ENCODE measurements at places on chromosomes 3 and 15.
A peak's percentile ranks its signal among the peaks of the same experiment; 100 is the strongest.

GRCh38 chr3:172282850-172283249 lies 165.4 kb downstream of the GHSR start:
- no peak for DNase-seq

DNA sequence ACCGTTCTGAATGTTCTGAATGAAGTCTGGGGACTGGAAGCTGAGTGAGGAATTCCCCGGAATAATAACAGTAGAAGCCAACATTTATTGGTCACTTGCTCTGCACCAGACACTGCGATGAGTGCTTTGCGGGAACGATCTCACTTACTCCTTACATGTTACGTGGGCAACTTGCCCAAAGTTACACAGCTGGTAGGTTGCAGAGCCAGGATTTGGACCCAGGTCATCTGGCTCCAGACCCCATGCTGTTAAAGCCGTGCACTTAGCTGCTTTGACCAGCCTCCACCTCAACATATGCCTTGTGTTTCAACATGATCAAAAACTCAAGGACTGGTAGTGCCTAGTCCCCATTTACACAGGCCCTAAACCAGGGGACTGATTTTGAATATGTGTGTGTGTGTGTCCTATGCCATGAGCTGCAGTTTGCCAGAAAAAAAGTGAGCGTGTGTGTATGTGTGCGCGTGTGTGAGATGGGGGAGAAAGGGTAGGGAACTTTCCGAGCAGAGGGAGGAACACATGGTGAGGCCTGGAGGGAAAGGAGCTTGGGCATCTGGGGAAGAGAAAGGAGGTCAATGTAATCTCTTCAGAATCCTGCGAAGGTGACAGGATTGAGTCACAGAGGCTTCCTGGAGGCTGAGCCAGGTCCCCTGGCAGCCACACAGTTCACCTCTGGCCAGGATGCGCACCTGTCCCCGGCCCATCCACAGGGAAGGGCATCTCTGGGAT lies 28.9 kb downstream of the LINGO1 start:
- DNase-seq: no peak

GRCh38 chr3:101124125-101124524 lies 130.9 kb upstream of the ABI3BP start:
- no peak for DNase-seq

DNA sequence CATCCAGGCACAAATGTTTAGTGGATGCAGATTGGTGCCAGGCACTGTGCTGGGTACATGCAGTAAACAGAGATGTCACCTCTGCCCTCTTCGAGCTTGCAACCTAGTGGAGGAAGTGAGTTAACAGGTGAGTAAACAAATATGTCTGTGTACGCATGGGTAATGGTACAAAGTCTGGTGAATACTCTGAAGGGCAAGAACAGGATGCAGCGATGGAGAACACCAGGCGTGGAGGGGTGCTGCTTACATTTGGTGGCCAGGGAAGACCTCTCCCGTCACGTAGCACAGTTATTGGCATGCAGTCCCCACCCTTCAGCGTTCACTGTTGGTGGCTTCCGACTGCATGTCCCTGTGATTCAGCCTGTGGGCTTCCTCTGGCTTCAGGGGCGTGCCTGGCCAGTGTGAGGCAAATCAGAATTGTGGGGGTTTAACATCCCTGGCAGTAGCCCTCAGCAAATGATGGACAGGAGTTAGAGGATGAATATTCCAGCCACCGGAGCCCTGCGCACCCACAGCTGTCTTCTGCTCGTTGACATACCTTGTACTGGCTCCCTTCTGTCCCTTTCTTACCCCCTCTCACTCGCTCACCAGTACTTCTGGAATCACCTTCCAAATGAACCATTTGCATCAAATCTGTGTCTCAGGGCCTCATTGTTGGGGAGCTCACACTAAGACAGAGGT lies 9.1 kb upstream of the HDAC11 start:
- no peak for DNase-seq

GRCh38 chr15:38706956-38707355 lies 142.3 kb upstream of the RASGRP1 start:
- DNase-seq: no peak

DNA sequence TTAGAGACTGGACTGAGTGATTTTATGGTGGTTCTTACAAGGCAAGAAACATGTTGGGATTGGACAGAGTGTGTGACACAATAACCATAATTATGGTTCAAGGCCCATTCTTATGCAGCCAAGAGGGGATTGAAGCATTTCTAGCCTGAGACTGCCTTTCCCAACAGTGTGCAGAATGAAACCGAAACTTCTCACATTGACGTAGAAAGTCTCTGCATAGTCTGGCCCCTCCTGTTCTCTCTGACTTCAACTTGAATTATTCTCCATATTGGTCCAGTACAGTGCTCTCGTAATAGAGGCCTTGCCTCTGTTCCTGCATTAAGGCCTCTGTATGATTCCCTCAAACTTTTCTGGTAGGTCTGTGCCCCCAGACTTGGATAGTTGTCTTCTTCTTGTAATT lies 138.3 kb downstream of the DIPK2A start:
- no peak for DNase-seq

GRCh38 chr3:152232679-152233078 lies 36.0 kb upstream of the MBNL1 start:
- no peak for DNase-seq

- no peak for DNase-seq
Observed at GRCh38 chr3:39907981-39908380, 98.6 kb downstream of the MYRIP start.

DNA sequence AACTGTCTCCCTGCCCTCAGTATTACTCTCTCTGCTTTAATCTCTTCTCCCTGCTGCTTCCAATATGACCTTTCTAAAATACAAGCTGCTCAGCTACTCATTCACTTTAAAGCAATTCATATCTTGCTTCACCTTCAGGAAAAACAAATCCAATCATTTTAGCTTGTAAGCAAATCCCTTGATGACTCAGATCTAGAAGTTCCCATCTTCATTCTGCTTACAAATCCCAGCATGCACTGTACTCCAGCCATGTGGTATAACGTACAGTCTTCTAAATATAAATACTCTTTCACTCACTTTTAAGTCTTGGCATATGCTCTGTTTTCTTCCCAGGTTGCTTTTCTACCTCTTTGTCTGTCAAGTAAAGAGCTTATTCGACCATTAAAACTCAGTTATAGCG lies 1009.1 kb upstream of the SEMA6D start:
- no peak for DNase-seq

DNA sequence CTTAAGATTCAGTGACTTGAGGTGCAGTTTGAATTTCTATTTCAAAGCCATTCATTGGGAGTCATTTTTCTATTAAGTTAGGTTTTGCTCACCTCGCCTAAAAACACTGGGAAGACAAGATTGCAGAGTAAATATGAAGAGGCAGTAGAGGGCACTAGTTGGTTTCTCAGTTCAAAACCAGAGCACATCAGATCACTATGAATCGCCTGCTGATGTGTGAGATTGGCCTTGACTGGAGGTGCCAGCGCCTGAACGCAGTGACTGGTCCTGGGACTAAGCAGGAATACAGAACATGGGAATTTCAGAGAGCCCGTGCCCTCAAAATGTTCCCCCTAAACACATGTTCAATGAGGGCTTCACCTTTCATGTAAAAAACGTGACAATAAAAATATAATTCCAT lies 229.0 kb downstream of the ITPR1 start:
- no peak for DNase-seq

DNA sequence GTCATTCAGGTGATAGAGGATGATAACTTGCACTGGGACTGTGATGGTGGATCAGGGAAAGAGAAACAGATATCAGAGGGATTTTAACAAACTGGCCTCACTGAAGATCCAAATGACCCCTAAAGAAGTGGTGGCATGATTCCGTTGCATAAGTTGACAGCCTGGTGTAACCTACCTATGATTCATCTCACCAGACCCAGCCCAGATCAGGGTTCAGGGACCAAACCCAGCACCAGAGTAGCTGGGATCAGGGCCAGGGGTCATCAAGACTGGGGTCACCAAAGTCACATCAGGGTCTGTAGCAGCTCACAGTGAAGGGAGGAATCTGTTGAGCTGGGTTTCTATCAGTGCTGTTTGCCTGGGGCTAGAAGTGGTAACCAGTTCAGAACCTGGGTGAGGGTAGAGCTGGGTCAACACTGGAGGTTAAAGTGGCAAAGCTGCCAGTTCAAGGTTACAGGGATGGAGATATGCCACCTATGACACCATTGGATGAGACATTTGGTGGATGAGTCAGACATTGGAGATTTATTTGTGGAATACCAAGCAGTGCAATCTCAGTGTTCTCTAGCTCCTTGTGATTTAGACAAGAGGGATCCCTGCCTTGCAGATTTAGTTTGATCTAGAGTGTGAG lies 35.9 kb downstream of the CASR start:
- no peak for DNase-seq

DNA sequence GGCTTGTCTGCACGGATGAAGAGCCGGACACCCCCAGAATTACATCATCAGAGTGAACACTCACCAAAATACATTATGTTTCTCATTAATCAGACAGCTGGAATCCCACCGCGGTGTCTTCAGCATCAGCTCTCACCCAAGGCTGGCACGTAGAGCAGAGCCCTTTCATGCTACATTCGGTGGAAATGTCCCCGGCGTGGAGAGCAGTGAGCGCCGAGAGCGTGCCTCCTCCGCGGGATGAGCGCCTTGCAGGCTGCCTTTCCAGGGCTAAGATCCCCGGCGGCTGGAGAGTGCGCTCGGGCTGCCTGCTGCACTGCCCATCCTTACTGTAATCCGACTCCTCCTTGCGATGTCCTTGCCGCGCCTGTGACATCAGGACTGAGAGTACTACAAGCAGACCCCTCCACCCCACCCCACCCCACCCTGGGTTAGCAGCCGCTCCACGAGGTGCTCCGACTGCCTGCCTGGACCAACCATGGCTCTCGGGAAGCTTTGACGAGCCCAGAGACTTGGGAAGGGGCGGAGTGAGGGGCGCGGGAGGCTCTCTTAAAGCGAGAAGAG lies at the start of gene ZNF385D:
TSS of gene ZNF385D (minus strand) at position 380 of the 561 bp plus-strand sequence. CDS start at position 86, 294 bp downstream.
- no peak for DNase-seq

DNA sequence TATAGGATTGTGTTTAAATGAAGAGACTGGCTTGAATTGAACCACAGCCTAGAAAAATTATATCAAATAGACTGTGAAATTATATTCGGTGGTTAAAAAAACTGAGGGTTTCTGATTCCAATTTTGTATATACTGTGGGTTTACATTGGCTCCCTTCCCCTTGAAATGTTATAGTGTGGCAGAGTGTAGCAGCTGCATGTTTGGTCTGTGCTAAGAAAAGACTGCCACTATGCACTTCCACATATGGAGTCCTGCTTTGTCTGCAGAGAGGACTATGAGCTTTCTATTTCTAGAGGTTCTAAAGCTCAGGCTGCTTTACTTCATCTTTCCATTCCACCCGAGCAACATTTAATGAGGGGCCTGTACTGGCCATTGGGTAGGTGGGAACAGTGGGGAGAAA lies 112.3 kb downstream of the P3H2 start:
- no peak for DNase-seq

GRCh38 chr3:16809993-16810392 lies 74.8 kb upstream of the PLCL2 start:
- no peak for DNase-seq

- no peak for DNase-seq
Observed at GRCh38 chr3:137669519-137670060, 94.5 kb upstream of the SOX14 start.

GRCh38 chr15:34049112-34049511 lies 10.1 kb upstream of the AVEN start:
- DNase-seq: no peak

- DNase-seq: peak; percentile 91
Observed at GRCh38 chr15:64153480-64154367, 2.2 kb downstream of the SNX22 start.

GRCh38 chr3:158725348-158726011 lies 6.8 kb downstream of the RARRES1 start:
- DNase-seq: peak; percentile 27

GRCh38 chr3:186544281-186544680 lies at the start of gene CRYGS:
TSS of gene CRYGS (minus strand) at chr3:186544380. CDS start at chr3:186544326, 54 bp downstream.
- DNase-seq: no peak

GRCh38 chr15:81781395-81781794 lies 264.4 kb downstream of the MEX3B start:
- peak; percentile 27 for DNase-seq

DNA sequence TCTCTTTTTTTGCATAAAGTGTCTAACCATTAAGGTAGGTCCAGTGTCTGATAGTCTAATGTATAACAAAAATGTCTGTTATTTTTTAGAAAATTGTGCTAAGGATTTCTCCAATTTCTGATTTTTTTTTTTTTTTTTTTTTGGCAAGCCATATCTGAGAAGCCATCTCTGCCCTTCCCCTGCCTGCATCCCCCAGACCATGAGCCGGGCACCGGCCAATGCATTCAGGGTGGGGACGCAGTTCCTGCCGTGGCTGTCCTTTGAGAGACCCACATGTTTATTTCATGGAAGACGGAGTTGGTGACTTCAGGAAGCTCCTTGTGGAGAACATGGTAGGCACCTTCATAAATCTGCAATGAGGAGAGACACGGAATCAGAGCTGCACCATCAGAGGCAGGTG lies 19.2 kb downstream of the ABTB1 start:
- no peak for DNase-seq

DNA sequence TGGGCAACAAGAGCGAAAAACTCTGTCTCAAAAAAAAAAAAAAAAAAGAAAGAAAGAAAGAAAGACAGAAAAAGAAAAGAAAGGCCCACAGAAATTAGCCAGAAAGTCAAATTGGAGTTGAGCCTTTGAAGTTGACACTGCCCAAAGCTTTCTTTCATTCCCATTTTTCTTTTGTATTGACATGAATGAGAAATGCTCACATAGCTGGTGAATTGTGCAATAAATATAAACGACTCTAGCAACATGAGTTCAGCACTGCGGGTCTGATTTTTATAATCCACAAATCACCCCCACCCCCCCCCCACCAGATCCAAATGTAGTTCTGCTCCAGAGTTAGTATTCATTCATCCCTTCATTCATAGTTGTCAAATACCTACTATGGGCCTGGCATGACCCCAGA lies 37.4 kb downstream of the SLC6A1 start:
- no peak for DNase-seq

DNA sequence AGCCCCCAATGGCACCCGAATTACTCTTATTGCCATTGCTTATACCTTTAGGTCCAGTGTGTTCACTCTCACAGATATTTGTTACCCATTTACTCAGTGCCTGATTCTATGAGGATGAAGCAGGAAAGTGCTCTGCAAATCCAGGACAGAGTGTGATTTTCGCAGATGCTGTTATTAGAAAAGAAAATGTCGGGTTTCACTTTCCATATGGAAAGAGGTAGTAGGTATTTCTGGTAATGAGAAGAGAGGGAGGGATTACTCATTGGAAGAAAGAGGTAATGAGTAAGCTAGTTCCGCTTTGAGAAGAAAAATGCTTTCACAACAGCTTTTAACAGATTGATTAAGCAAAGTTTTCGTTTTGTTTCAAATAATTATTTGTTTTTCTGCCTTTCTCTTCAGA lies 336.3 kb upstream of the CFAP20DC start:
- no peak for DNase-seq

- DNase-seq: no peak
Observed at GRCh38 chr3:171960159-171960558, 79.2 kb upstream of the FNDC3B start.

- no peak for DNase-seq
Observed at GRCh38 chr3:4866866-4867265, 112.4 kb upstream of the BHLHE40 start.

GRCh38 chr15:98843844-98844243 lies 163.7 kb downstream of the PGPEP1L start:
- no peak for DNase-seq

- DNase-seq: no peak
Observed at GRCh38 chr3:38565339-38566214, 69.4 kb downstream of the EXOG start.

- no peak for DNase-seq
Observed at GRCh38 chr15:42165106-42165505, 8.7 kb upstream of the PLA2G4F start.

- no peak for DNase-seq
Observed at GRCh38 chr3:45347315-45348000, 40.9 kb upstream of the LARS2 start.
